ENCODE measurements at places on chromosomes 6 and 20.

DNA sequence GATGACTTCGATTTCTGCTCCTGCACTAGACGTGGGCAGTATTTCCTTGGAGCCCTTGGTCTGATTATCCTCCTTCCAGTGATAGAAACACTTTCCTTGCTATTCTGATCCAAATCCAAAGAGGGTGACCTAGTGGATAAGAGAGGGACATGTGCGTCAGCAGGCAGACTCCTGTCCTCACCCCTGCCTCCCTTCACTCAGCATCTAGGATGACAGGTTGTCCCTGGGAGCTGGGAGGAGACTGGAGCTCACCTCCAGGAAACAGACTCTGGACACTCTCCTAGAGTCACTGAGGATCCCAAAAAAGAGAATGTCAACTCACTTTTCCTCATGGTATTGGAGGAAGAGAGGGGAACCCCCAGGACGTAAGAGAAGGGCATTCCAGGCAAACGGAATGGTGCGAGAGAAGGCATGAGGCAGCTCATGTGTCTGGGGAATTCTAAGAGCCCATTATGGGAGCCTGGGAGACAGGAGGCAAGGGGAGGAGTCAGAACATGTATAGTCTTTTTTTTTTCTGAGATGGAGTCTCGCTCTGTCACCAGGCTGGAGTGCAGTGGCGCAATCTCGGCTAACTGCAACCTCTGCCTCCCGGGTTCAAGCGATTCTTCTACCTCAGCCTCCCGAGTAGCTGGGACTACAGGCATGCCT, 2.2 kb downstream of the C20orf173 start:
- DNase-seq = no peak

DNA sequence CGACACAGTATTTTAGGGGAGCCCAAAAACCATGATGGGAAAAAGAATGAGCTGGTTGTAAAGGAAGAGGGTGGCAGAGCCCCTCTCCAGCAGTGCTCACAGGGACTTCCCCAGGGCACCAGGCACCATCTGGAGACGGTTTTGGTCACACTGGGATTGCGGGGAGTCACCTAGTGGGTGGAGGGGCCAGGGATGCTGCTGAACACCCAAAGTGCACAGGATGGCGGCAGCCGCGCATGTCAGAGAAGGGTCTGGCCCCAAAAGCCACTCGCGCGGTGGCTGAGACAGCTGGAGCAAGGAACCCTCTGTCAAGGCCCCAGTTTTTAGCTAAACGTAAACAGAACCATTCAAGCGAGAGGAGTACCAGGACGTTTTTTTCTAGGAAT, 10.8 kb downstream of the CTSZ start:
- no peak for DNase-seq

DNA sequence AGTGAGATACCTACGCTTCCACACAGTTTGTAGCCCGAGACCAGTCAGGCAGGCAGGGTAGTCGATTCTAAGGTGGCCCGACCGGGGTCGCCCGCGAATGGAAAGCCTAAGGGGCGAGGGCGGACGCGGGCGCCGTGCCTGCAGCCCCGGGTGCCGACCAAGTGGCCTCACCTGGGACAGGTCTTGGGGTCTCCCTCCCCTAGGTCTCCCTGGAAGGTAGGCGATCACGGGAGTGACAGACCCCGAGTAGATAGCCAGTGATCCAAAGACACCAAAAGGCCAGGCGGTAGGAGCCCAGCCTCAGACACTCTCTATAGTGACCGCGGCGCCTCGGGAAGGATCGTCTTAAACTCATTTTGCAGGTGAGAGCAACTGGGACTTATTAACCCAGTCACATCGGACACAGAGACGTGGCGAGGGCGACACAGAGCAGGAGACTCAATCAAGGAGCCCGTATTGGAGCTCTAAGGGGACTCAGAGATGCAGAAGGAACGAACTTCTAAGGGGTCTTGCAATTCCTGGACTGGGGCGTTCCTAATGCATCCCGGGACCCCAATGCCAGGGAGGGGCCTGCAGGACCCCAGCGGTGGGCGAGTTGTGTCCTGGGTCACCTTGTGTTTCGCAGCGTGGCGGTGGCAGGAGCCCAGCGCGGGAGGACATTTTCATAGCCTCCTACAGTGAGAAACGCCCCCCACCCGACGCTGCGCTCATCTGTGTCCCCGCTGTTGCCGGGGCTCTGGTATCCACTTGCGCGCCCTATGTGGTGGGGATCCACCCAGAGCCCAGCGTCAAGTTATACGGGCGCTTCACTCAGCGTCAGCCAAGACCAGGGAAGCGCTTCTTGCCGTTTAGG, 2.1 kb upstream of the VSX1 start:
- DNase-seq = peak; percentile 60

- DNase-seq = no peak
Measured at GRCh38 chr6:168828800-168829199, 387.8 kb downstream of the SMOC2 start.

DNA sequence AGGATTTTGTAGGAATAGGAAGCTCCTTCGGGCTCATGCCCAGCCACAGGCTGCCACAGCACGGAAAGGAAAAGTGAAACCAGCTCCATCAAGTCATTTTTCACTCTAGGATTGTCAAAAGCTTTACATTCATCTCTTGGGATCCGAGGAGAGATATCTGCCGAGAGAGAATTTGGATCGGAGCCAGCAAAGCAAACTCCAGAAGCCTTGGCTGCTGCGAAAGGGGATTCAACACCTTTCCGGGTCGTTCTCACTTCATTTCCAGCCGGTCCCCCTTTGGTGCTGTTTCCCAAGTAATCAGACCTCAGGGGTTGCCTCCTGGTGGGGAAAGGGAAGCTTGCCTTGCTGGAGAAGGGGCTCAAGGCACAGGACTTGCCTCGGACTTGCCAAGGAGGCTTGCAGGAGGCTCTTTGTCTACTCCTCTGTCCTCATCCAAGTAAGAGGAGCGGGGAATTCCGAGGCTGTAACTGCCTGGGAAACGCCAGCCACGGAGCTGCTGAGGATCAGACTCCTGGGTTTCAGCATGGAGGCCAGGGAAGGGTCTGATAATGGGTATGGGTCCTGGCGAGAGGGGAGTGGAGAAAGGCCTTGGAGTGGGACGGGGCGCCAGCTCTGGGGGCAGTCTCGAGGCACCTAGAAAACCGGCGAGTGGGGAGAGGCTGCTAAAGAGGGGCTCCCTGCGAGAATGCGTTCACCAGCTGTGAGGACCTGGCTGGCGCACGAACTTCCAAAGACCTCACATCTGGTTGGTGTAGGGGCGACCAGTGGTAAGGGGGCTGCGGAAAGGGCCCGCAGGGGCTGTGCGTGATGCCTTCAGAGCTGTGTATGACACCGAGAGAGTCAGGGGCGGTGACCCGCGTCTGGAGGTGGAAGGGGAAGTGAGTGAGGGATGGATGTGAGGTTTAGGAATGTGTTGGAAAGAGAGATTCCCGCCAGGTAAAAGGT, 702 bp downstream of the ETV7 start:
- DNase-seq = peak; percentile 37

- DNase-seq = peak; percentile 1
Measured at GRCh38 chr20:23050076-23050838, 785 bp upstream of the THBD start.

DNA sequence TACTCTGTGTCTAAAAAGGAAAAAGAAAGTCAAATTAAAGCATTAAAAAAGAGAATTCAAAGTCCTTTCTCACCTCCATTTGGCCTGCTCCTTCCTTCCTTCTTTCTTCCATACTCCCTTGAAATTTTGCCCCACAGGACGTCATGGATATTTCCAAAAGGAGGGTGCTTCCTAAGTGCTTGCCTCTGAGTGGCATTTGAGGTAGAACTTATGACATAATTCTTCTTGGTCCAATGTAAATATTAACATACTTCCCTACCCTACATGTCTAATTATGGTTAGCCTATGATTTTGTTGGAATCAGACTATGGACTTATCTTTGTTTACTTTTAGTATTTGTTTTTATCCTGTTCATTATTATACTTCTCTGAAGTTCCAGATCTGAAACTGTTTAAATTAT, 132.3 kb downstream of the PFDN4 start:
- no peak for DNase-seq

DNA sequence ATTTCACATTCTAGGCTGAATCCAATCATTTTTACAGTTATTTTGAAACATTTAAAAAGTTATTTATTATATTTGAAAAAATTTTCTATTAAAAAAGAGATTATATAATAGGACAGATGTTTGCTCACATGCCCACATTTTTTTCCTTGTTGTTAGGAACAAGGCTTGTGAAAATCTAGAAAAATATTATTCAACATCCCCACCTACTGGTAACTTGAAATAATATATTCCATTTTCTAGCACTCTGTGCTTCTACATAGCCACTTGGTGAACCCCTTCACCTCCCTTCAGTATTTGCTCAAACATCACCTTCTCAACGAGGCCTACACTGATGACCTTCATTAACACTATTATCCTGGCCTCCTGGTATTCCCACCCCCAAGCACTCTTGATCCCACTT, 18.3 kb upstream of the GPRC6A start:
- DNase-seq = no peak

DNA sequence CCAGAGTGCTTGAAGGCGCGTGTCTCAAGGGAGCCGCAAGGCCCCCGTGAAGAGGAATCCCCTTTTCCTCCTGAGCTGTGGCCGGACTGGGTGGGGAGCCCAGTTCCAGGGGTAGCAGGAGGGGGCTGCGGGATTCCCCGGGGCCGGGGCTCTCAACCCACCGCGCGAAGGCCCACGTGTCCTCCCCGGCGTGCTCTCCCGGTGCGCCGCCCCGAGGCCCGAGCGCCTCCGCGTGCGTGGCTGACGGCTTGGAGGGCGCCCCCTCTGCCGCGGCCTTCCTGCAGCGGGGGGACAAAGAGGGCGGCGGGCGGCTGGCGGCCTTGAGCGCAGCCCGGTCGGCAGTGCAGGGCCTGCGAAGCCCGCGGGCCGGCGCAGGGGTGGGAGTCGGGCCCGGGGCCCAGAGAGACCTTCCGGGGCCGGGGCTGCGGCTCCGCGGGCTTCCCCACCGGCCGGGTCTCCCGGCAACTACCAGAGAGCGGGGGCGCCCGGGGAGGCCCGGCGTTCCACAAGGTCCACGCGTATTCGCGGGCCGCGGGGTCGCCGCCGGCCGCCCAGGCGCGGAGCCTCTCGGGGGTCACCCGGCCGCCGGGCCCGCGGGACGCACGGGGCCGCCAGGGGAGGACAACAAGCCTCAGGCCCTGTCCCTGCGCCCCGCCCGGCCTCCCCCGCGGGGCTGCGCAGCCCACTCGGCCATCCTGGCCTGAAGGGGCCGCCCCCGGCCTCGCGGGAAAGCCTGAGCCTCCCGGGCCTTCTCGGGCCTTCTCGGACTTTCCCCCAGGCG, at the start of gene FAM217A:
FAM217A (minus strand) TSS at position 447 of the 781 bp plus-strand sequence. CDS start 1,723 bp downstream, outside the sequence.
- DNase-seq = no peak

- no peak for DNase-seq
Measured at GRCh38 chr20:19110881-19111460, 101.5 kb upstream of the SLC24A3 start.

DNA sequence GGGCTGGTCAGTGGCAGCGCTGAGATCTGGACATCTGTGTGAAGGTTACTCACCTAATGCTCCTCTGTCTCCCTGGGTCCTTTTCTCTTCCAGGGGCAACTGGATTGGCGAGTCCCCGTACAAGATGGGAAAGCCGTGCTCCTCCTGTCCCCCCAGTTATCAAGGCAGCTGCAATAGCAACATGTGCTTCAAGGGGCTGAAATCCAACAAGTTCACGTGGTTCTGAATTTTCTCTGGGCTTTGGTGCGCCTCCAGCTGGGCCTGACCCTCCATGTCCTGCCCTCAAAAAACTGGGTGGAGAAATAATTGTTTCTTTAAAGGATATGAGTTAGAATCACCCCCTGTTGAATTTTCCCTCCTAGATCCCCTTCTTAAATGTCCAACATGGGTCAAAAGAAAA, 4.9 kb upstream of the HNF4A start:
- no peak for DNase-seq

DNA sequence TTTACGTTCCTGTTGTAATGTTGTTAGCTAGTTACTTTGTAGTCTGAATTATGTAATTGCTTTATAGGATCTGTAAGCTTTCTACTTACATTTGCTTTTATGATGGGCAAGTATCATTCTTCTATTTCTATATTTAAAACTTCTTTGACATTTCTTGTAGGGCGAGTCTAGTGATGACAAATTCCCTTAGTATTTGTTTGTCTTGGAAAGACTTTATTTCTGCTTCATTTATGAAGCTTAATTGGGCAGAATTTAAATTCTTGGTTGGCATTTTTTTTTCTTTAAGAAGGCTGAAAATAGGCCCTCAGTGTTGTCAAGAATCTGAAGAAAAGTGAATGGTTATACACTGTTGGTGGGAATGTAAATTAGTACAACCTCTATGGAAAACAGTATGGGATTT, 506.3 kb downstream of the TENT5A start:
- no peak for DNase-seq

DNA sequence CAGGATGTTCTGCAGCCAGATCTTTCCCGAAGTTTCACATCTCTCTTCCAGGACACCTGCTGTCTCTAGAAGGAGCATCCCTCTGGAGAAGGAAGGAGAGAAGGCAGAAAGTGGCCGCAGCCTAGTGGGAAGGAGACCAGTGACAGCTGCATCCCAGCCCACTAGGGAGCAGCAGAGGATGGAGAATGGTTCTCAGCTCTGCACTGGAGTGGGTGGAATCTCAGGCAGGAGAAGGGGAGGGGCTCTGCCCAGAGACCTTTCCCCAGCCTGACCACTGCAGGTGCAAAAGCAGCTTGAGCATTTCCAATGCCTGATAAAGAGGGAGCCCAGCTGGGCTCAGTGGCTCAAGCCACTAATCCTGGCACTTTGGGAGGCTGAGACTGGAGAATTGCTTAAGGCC, 32.3 kb downstream of the NCR2 start:
- peak; percentile 83 for DNase-seq

GRCh38 chr6:24927985-24928745, 7.6 kb downstream of the RIPOR2 start:
- no peak for DNase-seq

GRCh38 chr20:62142252-62143080, 728 bp downstream of the PSMA7 start:
- DNase-seq = peak; percentile 32

- peak; percentile 37 for DNase-seq
Measured at GRCh38 chr6:142802124-142802523, 142.9 kb downstream of the HIVEP2 start.

DNA sequence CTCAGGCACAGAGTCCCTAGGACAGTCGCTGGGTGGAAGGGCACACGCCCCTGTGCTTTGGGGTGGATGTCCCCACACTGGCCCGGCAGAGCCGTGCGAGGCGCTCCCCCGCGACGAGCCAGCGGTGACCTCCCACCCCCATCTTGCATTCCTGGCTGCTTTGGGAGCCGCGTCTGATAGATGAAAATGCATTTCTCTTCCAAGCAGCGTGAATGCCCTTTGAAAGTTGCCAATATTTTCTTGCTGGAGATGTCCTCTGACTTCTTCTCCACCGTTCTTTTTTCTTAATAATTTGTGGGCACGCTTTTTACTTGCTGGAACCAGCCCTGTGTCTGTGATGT, 29.9 kb downstream of the COL20A1 start:
- no peak for DNase-seq

DNA sequence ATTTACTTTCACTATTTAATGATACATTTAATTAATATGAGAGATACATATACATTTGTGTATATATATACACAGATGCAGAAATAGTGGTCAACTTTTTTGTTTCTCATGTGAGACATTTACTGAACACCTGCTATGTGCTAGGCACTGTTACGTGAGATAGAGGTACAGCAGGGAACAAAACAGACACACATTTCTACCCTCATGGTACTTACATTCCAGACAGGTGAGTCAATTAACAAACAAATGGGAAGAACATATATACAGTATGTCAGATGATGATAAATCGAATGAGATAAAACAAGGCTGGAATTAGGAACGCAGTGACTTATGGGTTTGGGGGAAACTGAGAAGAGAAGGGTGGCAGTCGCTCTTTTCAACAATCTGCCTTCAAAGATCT, 5.1 kb downstream of the TFB1M start:
- DNase-seq = no peak

All from Calu3 (cell line).